ENCODE measurements at places on chromosomes 4 and X.

- DNase-seq: peak; percentile 52
These were observed 142.9 kb downstream of the TMEM164 start for GRCh38 chrX:110145854-110146253.

- no peak for DNase-seq
These were observed 69.2 kb downstream of the BLTP1 start for GRCh38 chr4:122221322-122221721.

DNA sequence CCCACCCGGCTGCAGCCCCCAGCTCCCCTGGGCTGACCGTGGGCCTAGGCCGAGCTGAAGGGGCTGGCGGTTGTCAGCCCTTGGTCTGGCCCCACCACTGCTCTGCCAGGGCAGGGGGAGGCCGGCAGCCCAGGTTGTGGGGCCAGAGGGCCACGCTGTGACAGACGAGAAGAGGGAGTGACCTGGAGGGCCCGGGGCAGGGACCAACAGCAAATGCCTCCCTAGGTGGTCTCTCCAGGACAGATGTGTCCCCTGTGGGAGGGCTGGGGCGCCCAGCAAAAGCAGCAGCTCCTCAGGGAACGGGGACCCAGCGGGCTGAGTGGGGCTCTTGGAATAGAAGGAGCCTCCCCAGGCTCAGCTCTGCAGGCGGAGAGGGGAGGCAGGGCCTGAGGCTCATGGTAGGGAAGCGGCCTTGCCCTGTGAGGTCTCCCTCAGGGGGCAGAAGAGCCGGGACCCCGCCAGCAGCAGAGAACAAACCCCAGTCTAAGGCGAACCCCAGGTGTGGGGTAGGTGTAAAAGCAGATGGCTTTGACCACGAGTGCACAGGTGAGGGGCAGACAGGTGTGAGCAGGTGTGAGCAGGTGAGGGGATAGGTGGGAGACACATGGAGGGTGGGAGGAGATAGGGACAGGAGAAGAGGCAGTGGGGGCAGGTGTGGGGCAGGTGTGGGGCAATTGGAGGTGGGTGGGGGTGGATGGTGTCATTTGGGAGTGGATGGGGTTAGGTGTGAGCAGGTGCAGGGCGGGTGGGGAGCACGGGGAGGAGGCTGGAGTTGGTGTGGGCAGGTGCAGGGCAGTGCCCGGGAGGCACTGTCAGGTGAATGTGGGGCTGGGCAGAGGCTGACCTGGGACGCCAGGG, 34.1 kb upstream of the SPON2 start:
- no peak for DNase-seq

- DNase-seq: no peak
These were observed 107.4 kb downstream of the HMX1 start for GRCh38 chr4:8763966-8764901.

- DNase-seq: no peak
These were observed 60.8 kb downstream of the PALLD start for GRCh38 chr4:168557658-168558057.

- no peak for DNase-seq
These were observed 21.9 kb upstream of the ZNF81 start for GRCh38 chrX:47814851-47815250.

GRCh38 chr4:150994721-150995120, 20.4 kb downstream of the LRBA start:
- DNase-seq: no peak

- no peak for DNase-seq
These were observed 218.7 kb downstream of the SCFD2 start for GRCh38 chr4:53147197-53147596.

GRCh38 chr4:152691761-152692160, 12.0 kb upstream of the TMEM154 start:
- no peak for DNase-seq

DNA sequence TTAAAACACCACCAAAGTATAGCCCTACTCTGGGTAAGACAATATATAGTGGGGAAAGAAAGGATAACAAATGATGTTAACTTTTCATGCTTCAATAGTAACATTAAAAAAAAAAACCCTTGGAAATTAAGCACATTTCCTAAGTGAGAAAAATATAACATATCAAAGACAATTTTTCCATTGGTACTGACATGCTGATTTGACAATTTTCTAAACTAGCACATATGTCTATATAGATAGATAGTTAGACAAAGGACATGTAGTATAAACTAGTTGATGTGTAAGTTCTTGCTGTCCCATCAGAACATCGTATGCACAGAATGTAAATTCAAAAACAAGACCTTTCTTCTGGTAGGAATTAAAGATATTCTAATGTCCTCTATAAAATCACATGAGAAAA, 47.2 kb upstream of the ETNPPL start:
- DNase-seq: no peak

GRCh38 chr4:53671757-53672156, 80.5 kb upstream of the LNX1 start:
- no peak for DNase-seq

DNA sequence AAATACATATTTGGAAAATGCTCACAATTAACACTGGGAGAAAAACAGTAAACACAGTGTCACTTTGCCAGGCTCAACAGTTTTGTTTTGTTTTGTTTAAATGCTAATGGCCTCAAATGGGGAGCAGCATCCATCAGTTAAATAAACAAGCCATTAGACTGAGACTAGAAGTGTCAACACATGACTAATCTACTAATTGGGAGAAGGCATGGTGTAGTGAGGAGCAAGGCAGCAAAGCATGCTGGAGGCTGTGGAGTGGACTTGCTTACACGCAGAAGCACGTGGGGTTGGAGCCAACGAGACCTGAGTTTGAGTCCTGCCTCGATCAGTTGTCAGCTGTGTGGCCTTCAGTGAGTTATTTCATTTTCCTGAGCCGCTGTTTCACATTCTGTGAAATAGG, 29.0 kb downstream of the UTP14A start:
- no peak for DNase-seq

GRCh38 chr4:77960367-77960766, 96.8 kb upstream of the FRAS1 start:
- DNase-seq: no peak

GRCh38 chr4:123832173-123833026, 435.8 kb downstream of the SPRY1 start:
- DNase-seq: peak; percentile 43
